ENCODE measurements at places on chromosomes 7 and 10.

GRCh38 chr7:106561666-106562411 lies 99.1 kb downstream of the CCDC71L start:
- no peak for DNase-seq

GRCh38 chr10:24113901-24114300 lies 95.0 kb upstream of the KIAA1217 start:
- no peak for DNase-seq

DNA sequence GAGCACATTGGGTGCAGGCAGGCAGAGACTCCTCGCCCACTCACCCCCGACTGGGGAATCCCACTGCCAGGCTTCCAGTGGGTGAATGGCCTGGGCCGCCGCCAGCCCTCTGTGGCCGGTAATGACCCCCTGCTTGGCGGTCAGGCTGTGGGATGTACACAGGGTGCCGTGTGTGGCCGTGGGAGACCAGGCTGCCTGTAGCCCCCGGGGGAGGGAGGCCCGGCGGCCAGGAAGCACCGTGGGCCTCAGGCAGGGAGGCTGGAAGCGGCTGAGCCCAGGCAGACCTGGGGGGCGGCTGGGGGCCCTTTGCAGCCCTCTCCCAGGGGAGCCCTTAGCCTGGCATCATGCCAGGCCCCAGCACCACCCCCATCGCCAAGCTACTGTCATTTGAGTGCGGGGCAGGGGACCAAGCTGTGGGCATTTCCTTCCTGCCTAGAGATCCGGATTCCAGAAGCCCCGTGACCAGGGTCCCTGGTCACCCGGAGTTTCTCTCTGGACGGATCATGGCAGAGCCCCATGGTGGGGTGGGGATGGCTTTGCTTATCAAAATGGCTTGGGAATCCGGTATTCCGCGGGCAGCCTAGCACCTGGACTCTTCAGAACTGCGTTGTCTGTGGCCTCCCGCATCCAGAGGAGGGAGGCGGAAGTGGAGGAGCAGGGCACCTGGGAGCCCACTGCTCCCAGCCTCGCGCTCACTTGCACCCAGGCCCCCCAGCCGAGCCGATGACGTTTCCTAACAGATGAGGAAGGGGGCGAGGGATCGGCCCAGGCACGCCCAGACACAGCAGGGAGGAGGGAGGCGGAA lies 1.1 kb downstream of the TTYH3 start:
- DNase-seq = peak; percentile 64

GRCh38 chr7:141161550-141162535 lies 88.0 kb downstream of the TMEM178B start:
- DNase-seq = peak; percentile 18

DNA sequence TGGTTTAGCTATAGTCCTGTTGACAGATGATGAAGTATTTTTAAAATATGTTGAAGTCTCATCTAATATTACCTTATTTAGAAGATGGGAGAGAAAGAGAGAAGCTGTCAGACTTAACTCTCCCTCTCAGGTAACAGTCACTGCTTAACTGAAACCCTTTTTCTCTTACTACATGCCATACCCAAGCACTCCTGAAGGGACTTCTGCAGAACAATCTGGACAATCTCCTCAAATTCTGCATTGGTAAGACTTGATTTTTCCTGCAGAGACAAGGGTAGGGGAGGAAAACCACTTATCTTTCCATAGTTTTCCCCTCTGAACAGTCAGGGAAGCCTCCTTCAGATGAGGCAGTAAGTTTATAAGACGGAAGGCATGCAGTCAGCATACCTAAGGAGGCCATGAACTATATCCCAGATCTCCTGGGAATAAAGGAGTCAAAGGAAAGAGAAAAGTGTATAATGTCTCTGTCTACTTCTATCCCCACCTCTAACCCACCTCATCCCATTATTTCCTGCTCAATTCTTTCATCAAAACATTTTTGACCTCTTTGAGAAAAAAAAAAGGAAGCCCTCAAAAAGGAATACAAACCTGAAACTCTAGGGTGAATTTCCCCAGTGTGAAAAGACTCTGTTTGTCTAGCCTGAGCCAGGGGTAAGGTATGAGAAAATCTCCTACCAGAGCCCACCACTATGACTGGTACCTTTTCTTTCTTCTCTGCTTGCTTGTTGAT lies 9.4 kb downstream of the ZCWPW1 start:
- no peak for DNase-seq

DNA sequence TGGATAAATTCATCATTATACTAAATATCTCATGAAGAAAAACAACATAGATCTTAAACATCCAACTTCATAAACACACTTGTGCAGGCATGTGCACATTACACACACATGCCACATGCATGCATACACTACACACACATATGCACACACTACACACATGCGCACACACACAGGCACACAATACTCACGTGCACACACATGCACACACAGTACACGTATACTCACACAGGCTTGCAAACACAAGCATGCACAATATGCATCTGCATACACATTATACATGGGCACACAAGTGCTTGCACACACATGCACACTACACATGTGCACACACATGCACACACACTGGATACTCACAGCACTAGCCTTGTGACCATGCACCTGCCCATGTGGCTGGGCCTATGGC lies 105.2 kb downstream of the ADARB2 start:
- DNase-seq = no peak

Measured in brain (organoid and tissue), 16 donors.